Suprapubic skin (tissue), 4 donors: ENCODE measurements at places on chromosomes 2 and 18.

DNA sequence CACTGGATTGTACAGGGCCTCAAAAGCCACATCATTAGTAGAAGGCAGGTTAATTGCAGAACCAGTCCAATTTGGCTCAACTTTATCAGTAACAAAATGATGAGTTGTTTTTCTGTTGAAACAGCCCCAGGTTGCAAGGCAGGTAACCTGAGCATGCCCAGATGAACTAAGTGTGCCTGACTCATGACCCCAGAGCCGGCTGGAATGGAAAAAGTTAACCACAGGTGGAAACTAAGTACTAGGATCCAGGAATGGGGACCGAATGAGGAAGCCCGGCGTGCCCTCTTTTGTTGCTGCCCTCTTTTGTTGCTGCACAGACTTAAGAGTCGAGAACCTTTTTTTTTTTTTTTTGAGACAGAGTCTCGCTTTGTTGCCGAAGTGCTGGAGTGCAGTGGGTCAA is 79.5 kb upstream of the YWHAQ start:
- no peak for DNase-seq

- no peak for DNase-seq
These were observed 117.5 kb downstream of the GALNT14 start for GRCh38 chr2:31020713-31021112.

GRCh38 chr18:14933964-14934363 is 186.0 kb downstream of the ANKRD30B start:
- no peak for DNase-seq

- DNase-seq, result no peak
These were observed 229.5 kb upstream of the ZC3H15 start for GRCh38 chr2:186256540-186256939.

GRCh38 chr2:27582129-27582694 is 630 bp upstream of the ZNF512 start:
- no peak for DNase-seq

DNA sequence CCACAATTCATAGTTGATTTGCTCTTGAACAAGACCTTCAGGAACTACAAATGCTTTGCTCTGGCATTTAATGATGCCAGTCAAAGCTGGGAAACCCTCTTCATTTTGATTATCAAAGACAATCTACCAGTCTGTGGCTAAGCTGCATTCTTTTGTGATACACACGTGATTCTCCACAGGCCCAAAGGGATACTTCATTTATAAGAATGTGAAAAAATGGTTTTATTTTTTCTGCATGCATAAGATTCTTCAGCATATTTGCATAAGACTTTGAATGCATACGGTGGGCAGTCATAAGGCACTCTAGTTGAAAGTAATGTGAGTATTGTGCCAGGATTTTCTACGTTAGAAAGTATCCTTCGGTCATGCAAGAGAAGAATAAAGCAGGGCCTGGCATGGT is 33.0 kb upstream of the ARL5A start:
- no peak for DNase-seq

DNA sequence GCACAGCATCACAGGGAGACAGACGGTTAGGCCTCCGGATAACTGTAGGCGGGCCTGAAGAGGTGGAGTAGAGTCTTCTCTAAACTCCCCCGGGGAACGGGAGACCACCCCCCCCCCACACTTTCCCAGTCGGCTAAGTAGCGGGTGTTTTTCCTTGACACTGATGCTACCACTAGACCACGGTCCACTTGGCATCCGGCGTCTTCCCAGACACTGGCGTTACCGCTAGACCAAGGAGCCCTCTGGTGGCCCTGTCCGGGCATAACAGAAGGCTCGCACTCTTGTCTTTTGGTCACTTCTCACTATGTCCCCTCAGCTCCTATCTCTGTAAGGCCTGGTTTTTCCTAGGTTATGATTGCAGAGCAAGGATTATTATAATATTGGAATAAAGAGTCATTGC is 25.7 kb upstream of the NCL start:
- no peak for DNase-seq

GRCh38 chr2:84636080-84636971 is 120.0 kb downstream of the DNAH6 start:
- DNase-seq, result no peak
